A172 (cell line): ENCODE measurements at places on chromosomes 1 and 21.

- DNase-seq: no peak
These were observed 544.7 kb downstream of the NPHP4 start for GRCh38 chr1:5447503-5447960.

GRCh38 chr1:175599212-175599705 lies 144.1 kb downstream of the TNR start:
- DNase-seq: no peak

DNA sequence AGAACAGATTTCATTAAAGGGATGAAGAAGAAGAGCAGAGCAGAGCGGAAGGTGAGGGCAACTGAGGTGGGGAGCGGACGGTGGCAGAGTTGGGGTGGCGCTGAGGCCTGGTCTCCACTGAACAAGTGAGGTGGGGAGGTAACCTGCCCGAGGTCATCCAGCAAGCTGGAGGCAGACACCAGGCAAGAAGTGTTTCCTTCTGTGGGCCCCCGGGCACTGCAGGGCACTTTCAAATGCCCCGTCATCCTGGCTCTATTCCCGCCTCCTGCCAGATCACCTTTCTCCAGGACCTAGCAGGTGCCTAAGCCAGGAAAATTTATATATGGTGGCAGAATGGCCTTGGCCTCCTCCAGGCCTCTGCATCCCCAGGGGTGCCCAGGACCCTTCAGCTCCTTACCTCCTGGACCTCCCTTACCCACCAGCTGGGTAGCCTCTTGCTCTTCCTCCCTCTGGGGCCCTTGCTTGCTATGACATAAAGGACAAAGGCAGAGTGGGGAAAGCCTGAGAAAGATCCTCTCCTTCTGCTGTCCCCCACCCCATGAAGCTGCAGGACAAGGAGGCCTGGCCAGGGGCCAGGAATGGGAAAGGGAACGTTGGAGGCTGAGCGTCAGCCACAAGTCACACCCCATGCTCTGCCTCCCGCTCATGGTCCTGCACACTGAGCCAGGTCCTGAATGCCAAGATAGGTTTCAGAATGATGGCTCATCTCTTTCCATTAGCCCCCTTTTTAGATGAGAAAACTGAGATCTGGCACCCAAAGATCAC lies 29.0 kb downstream of the VWA5B1 start:
- no peak for DNase-seq

DNA sequence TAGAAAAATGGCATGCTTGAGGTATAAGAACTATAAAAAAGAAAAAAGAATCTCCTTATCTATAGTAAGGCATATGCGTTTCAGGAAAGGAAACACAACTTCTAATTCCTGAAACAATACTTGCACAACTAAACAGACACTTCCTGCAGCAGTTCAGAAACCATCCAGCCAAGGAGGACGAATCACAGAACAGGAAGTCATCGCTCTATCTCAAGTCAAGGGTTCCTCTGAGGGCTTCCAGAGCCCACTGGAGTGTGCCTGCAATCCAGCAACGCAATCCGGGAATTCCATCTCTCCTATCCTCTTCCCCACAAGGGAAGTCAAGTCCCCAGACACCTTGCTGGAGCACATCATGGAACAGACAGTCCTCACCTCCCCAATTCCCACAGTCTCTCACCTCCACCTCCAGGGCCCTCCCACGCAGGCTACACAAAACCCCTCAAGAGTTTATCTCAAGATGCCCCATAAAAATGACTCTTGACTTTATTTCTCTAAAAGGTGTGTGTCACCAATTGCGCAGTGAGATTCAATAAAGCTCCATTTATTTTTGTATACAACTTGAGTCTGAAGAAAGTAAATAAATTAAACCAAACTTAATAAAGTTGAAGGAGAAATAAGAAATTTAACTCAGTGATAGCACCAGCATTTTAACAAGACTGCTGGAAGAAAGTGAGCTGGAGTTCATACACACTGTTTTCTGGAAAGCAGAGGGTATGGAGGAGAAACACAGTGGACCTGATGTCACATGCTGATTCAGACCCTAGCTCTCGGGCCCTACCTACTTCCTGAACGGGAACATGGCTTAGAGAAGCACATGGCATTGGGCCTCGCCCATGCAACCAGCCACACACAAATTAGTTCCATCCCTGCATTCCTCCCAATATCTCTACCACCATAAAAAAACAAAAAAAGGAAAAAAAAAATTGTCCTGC lies 39.9 kb downstream of the SIPA1L2 start:
- no peak for DNase-seq

GRCh38 chr1:244160455-244161235 lies 109.6 kb downstream of the ZBTB18 start:
- DNase-seq: no peak

GRCh38 chr1:226309398-226310244 lies 657 bp upstream of the LIN9 start:
- DNase-seq: peak; percentile 22

- DNase-seq: peak; percentile 61
These were observed 8.7 kb upstream of the COL6A1 start for GRCh38 chr21:45972716-45973474.

DNA sequence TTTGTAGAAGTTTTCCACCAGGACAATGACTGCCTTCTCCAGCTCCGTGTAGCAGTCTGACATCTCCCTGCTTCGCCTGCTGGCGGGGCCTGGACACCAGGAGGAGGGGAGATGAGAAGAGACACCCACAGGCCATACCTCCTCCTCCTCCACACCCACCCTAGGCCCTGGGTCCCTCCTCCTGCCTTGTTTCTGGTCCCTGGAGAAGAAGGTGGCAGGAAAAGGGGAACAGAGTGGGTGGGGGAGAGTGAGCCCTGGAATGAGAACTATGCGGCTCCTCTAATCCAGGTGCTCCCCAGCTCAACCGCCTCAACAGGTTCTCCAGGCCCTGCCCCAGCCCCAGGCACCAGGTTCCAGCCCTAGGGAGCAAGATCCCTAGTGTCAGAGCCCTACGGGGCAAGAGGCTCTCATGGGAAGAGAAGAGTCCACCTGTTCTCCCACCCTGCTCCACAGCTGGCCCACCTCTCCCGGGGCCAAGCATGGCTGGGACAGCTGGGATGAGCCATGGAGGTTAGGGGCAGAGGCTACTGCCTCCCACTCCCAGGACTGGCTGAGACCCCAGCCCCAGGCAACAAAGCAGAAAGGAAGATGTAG lies 4.8 kb downstream of the S100A16 start:
- DNase-seq: peak; percentile 63

- DNase-seq: no peak
These were observed 12.2 kb upstream of the PRXL2B start for GRCh38 chr1:2574350-2574749.

DNA sequence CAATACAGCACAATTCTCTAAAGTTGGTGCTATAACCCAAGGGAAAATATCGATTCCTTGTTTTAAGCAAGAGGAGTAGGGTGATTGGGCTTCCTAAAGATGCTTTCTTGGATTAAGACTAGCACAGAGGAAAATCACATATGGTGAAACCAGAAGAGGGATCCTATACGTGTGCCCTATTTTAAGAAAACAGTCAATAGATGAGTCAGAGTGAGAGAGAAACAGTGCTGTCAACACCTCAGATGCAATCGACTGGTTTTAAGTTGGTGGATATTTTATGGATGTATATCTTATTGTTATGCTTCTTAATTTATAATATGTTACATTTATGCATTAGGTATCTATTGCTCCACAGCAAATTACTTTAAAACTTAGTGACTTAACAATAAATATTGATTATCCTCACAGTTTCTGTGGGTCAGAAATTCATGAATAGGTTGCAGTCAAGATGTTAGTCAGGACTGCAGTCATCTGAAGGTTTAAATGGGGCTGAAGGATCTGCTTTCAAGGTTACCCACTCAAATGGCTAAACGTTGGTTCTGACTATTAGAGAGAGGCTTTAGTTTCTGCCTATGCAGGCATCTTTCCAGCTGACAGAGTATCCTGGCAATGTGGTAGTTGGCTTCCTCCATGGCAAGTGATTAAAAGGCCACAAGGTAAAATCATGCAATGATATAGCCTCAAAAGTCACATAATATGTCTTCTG lies 61.6 kb upstream of the DEPDC1 start:
- no peak for DNase-seq

GRCh38 chr1:108854221-108855019 lies 2.5 kb downstream of the AKNAD1 start:
- DNase-seq: no peak

DNA sequence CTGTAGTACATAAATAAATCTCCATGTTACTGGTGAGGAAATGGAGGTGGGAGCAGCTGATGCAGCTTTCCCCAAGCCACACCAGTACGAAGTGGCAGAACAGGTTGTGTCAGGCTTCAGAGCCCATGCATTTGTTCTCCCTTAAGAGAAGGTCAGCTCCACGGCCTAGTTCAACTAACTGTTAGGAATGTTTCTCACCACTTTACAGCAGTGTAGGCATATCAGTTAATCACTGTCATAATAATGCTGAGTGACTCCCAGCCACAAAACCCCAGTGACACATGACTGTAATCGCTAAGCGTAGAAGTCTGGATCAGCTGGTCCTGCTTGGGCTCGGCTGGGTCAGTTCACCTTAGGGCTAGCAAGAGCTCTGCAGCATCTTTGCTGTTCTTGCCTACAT lies 90.4 kb downstream of the VPS26C start:
- no peak for DNase-seq

- DNase-seq: no peak
These were observed 7.0 kb downstream of the CFAP45 start for GRCh38 chr1:159892944-159893343.

GRCh38 chr1:111891566-111891965 lies 97.9 kb downstream of the KCND3 start:
- no peak for DNase-seq

DNA sequence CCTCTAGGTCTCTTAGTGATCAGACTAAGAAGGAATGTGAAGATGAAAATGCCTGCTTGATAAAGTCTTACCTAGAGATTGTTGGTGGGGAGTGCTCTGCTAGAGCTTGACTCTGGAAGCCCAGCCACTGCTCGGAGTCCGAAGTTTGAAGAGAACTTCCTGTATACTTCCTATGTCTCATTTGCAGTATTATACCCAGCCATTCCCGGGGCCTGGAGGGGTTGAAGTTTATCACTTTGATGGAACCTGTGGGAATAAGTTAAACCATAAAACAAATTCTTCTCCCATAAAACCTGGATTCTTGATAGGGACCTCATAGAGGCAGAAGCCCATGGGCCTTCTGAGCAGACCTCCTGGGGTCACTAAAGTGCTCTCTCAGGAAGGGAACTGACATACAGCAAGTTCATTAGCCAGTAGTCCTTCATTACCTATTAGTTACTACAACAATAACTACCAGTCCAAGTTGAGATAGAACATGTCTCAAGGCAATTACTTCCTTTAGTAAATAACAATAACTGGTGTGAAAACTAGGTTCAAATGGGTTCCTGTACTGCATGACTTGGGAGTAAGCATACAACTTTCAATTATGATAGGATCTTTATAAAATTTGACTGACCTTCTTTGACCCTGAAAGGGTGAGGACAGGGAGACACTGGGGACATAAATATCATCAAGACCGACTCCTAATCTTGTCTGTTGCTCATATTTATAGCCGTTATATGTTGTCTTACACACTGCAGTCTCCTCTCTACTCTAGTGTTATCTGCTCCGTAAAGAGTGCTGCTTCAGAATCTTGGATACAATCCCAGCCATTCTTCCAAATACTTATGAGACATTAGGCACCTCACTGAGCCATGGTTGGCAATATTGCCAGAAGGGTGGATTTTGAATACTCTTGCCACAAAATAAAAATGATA lies at the start of gene OR6N1:
Gene OR6N1, minus strand, starts transcription at position 246 of the 917 bp plus-strand sequence. CDS start 5,513 bp downstream, outside the sequence.
- DNase-seq: no peak

GRCh38 chr1:241470361-241470760 lies 49.2 kb downstream of the FH start:
- no peak for DNase-seq

DNA sequence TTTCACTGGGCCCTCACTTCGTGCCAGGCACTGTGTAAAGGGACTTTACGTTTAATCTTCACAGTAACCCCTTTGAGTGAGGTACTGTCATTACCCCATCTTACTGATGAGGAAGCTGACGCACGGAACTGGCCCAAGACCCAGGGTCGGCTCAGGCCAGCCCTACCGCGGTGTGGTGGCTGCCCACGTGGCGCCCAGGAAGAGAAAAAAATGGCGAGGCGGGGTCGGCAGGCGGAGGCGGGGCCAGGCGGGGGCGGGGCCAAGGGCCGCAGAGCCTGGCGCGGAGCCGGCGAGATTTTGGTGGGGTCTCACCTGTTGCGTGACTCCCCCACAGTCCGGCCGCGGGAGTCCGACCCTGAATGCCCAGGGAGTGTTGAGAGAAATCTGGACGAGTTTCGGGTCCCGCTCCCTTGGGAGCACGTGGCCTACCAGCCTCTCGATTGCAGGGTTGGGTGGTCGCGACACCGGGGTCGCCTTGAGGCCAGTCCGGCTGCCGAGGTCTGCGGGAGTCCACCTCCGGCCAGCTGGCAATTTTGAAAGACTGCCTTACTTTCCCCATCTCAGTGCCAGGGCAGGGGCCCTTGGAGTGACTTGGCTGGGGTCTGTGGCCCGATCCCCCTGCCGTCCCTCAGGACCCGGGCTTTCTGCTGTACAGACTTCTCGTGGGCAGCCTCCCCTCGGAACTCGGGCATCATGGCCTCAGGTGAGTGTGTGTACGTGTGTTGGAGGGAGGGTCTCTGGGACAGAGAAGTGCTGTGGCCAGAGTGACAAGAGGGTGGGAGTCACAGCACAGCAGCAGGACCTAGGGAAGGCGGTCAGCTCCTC lies at the start of the genes AMPD2 and GNAT2:
Gene AMPD2, plus strand, starts transcription at position 262 of the 825 bp plus-strand sequence. CDS start 1,339 bp downstream, outside the sequence.
Gene GNAT2, minus strand, starts transcription at position 41 of the 825 bp plus-strand sequence. CDS start 6,746 bp downstream, outside the sequence.
- peak; percentile 58 for DNase-seq

- no peak for DNase-seq
These were observed 37.3 kb downstream of the PTAFR start for GRCh38 chr1:28139025-28139712.

GRCh38 chr1:175331891-175332290 lies 139.3 kb upstream of the KIAA0040 start:
- DNase-seq: no peak

GRCh38 chr1:22799971-22800370 lies 89.3 kb downstream of the EPHB2 start:
- DNase-seq: no peak

- DNase-seq: no peak
These were observed 241.9 kb upstream of the RUNX1 start for GRCh38 chr21:35291034-35291433.

GRCh38 chr1:70737125-70737524 lies 310.5 kb downstream of the PTGER3 start:
- DNase-seq: no peak

- no peak for DNase-seq
These were observed 5.9 kb upstream of the A3GALT2 start for GRCh38 chr1:33326785-33327184.

DNA sequence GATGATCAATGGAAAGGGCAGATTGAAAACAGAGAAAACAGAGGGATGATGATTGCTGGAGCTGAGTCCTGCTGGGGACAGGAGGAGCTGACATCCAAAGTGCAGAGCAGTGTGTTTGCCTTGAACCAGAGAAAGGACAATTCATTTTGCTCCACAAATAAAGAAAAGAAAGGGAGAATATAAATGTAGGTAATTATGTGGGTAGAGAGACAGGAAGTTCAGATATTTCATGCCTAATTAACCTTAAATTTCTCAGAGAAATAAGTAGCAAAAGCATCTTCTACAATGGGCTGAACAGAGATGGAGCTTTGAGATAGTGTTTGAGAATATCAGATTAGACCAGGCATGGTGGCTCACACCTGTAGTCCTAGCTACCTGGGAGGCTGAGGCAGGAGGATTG lies 93.2 kb downstream of the TNFSF18 start:
- no peak for DNase-seq
